ENCODE measurements at places on chromosomes 12 and 14. TPM values are rescaled to one million over a fixed set of nuclear protein-coding genes. Genes with fewer than 3 reads are reported as not detected.

- no peak for DNase-seq
These were observed 615.5 kb downstream of the SOX5 start for GRCh38 chr12:23333938-23334337.

MIP gene
- not detected for total RNA-seq

IFNG-AS1 gene
- total RNA-seq = not detected

DNA sequence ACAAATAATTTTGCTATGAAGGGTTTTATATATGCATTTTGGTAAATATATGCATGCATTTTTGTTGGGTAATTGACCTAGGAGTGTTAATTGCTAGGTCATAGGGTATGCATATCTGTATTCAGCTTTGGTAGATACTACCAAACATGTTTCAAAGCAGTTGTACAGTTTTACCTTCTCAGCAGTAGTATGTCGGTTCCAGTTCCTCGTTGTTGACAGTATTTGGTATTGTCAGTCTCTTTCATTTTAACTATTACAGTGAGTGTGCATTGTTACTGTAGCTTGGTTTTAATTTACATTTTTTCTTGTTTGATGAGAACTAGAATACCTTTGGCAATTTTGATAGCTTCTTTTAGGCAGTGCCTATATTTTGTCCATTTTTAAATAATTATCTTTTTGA lies 98.9 kb downstream of the ARID2 start:
- no peak for DNase-seq

DNA sequence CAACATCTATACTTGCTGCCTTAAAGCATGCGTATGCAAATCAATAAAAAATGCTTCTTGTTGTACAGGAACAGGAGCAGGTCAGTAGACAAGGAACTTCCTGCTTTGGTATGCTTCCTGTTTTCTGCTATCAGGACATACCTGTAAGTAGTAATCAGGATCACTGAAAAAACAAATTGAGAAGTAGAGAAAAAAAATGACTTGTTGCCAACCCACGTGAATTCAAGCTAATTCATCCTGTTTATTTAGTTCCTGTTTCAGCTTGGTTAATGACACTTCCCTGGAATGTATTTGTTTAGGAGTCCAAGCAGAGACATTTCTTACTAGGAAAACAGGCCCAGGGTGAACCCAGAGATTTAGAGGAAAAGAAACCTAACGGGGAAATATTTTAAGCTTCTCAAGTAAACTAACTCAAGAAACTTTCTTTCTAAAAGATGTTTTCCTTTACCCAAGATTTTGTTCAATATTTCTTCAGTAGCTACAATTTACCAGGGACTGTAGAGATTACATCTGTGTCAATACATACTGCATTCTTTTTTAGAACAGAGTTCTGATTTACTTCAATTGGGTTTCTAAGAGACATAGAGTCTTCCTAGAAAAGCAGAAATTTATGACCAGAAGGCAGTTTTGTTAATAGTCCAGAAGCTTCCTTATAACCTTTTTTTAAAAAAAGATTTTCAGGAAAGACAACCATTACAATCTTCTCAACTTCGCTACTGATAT lies 124.2 kb downstream of the PAWR start:
- DNase-seq = no peak

ADCY4 gene
- total RNA-seq = 26.5 TPM

- DNase-seq = no peak
These were observed 3.7 kb upstream of the DENND5B start for GRCh38 chr12:31594681-31595080.

MYH7 gene
- total RNA-seq = 12,717 TPM

CCDC198 gene
- not detected for total RNA-seq

- no peak for DNase-seq
These were observed 55.1 kb downstream of the TTC6 start for GRCh38 chr14:37650356-37651037.

DNA sequence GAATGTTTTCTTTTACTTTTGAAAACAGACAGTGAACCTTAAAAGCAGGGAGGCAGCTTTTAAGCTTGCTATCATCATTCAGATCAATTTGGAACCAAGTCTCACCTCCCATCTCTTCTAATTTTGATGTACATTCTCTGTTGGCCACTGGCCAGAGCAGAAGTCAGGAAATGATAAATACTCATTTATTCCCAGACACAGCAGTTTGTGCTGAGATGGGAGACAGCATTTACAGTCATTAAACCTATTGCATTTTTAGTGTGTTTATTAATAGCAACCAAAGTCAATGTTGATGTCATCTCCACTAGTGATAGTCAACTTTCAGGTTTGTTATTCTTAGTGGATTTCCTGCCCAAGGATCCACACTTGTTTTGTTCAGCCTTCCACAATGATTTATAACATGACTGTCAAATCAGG lies 320.0 kb upstream of the ATP2B1 start:
- DNase-seq = no peak

DNA sequence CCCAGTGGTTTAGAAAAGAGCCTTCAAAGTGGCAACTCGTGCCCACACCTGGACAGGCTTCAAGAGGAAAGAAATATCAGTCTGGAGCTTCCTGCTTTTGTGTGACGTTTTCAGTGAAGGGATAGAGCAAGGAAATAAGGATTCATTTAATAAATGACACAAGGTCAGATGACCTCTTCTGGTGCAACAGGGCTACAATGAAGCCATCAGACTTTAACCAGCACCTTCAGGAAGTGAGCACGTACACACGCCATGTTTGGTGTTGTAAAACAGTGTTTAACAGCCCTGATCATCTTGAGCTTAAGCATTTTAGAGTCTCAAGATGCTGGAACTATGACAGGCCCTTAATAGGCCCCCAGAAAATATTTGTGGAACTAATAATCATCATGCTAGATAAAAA lies 59.1 kb downstream of the CCDC60 start:
- no peak for DNase-seq

AREL1 gene
- total RNA-seq = 28.1 TPM

APOF gene
- not detected for total RNA-seq

DNA sequence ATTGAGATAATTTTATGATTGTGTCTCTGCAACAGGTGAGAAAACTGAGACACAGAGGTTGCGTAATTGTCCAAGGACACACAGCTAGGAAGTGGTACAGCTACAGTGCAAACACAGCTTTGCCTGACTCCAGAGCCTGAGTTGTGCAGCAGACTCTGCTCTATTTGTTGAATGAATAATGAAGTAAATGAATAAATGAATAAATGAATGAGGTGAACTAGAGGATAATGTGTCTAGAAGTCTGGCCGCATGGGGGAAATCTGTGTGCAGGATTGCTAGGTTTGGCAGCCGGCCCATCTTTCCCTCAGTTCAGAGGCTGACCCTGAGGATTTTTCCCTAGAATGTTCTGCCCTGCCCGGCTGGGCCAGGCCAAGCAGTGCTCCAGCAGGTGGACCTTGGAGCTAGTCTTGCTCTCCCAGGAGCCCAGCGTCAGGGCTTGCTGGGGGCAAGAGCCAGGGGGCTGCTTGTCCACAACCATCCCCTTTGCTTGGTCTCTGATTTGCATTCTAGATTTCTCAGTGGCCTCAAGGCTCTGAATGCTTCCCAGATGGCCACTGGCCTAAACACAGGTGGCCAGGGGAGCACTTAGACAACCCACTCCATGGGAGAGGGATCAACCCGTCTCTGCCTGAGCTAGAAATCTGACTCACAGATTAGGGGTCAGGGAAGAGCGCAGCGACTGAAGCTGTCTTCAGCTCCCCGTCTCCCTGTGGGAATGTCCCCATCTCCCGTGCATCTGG lies 225.2 kb downstream of the C12orf75 start:
- no peak for DNase-seq

- DNase-seq = no peak
These were observed 162.8 kb upstream of the SLC38A2 start for GRCh38 chr12:46535376-46535775.

DNA sequence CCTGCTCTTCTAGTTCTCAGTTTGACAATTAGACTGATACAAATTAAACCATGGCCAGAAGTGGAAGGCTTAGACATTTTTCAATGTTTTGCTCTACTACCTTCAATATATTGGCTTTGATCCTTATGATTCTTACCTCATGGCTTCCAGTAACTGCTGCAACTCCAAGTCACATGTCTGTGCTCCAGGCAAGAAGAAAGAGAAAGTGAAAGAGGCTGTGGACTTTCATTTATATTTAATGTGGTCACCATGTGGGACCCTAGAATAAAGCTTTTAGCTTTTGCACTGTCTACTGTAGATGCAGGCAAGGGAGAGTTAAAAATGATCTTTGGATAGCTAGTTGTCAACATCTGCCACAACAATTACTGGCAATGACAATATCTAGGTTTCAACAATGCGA lies 214.3 kb upstream of the PDE3A start:
- DNase-seq = no peak

GRCh38 chr12:4157122-4157521 lies 116.4 kb upstream of the CCND2 start:
- DNase-seq = no peak

- no peak for DNase-seq
These were observed 70.0 kb upstream of the TMEM263 start for GRCh38 chr12:106885541-106886249.

DNA sequence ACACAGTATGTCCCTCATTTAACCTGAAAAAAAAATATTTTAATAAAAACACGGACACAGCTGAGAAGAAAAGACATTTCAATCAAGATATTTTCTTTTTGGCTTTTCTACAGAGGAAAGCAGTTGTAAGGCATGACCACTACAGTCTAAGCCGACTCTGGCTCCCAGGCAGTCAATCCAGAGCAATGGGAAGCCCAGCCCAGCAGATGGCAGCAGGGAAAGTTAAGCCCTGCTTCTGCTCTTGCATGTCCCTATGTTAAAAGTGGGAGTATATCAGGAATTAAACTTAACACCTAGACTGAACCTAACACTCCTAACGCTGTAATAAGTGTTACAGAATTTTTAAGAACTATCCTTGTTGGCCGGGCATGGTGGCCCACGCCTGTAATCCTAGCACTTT lies 19.5 kb upstream of the HAL start:
- no peak for DNase-seq
